Type B pancreatic cell (in vitro differentiated cells): ENCODE measurements at places on chromosomes 5 and 9. TPM values are rescaled to one million over a fixed set of nuclear protein-coding genes. Genes with fewer than 3 reads are reported as not detected.

DNA sequence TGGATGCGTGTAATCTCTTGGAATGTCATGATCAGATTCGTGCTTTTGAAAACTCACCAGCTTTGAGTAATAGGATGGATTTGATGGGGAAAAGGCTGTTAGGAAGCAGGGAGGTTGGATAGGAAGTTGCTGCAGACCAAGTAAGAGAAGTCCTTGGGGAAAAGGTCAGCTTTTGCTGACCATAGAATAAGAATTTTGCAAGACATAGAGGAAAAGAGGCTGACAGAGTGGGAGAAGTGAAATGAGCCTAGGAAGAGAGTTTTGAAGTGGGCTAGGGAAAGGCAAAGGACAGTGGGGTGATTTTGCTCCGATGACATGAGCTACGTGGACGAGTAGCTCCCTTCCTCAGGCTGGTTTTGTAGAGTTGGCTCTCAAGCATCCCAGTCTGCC lies 31.5 kb downstream of the RHOBTB3 start:
- no peak overlapping the region for H3K27ac ChIP-seq
- H3K4me1 ChIP-seq = peaks cover 22% of the 10 kb centered on the region
- DNase-seq = no peak
- no peak overlapping the region for H3K4me3 ChIP-seq
- H3K27me3 ChIP-seq = no peaks in the 10 kb centered on the region
- H3K36me3 ChIP-seq = peaks cover 15% of the 10 kb centered on the region

DNA sequence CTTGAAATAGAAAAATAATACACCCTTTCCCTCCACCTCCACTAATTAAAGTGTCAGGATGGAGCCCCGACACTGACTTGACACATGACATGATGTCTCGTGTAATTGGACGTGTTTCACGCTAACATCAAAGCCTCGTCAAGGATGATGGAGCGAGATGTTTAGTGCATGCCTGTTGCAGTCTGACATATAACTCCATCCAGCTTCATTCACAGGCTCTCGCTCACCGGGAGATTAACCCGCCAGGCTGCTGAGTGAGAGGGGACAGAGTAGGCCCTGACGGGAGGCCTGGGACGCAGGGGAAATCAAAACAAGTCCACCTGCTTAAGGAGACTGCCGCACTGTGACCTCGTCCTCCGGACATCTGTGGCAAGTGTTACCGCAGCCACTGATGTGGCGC lies 263.5 kb downstream of the SLIT3 start:
- no peak overlapping the region for H3K27ac ChIP-seq
- H3K36me3 ChIP-seq = peaks cover 8% of the 10 kb centered on the region
- no peak for DNase-seq

DNA sequence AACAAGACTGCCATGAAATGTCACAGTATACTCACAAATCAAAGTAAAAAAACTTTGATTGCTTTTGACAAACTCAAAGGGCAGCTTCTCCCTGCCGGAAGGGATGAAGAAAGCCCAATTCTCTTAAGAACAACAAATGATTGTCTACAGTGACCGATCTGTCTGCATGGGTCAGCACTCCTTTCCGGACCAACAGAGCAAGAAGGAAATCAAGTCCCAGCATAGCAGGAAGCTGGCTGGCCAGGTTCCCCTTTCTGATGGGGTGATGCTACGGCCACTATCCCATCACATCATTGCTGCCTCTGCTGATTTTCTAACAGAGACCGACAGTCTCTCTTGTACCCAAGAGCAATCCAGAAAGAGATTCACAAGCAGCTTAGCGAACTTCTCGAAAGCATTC lies 692 bp downstream of the C1QTNF3 start:
- no peak overlapping the region for H3K27ac ChIP-seq
- H3K27me3 ChIP-seq = no peaks in the 10 kb centered on the region
- DNase-seq = no peak
- no peaks in the 10 kb centered on the region for H3K36me3 ChIP-seq

DNA sequence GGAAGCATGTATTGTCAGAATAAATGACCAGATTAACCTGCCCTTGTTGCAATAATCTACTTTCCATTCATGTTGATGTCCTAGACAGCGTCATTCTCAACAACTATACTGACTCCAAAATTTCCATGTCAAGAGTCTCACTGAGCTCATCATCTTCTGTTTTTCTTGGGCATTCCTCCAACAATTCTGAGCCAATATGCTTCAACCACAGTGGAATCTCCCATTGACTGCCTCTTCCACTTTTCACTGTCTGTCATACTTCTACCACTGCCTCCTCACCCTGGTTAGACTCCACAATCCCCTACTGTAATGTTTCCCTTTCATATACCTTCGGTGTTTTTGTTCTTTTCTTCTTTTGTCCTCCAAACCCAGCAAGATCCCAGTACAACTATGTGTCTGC lies 162.8 kb downstream of the TLE1 start:
- H3K27ac ChIP-seq = no peak overlapping the region
- H3K36me3 ChIP-seq = no peaks in the 10 kb centered on the region
- peaks cover 3% of the 10 kb centered on the region for H3K4me1 ChIP-seq
- no peak for DNase-seq
- no peak overlapping the region for H3K4me3 ChIP-seq

GRCh38 chr9:250039-250438 lies 35.4 kb downstream of the DOCK8 start:
- H3K4me3 ChIP-seq = no peak overlapping the region
- DNase-seq = no peak
- H3K4me1 ChIP-seq = no peaks in the 10 kb centered on the region
- peaks cover 2% of the 10 kb centered on the region for H3K27me3 ChIP-seq

The GFI1B gene
- total RNA-seq = 0.45 TPM in 1 of 2 replicates, not detected in the other

The FOXD4 gene
- total RNA-seq = 0.17 and 0.75 TPM in 2 replicates

The ADAMTS12 gene
- total RNA-seq = 1.5 and 32.1 TPM in 2 replicates

The QRFP gene
- not detected in 2 replicates for total RNA-seq

The CSF1R gene
- total RNA-seq = 1.6 and 4.0 TPM in 2 replicates

The TMOD1 gene
- total RNA-seq = 10.5 and 12.9 TPM in 2 replicates

The PLAC8L1 gene
- 0.95 and 2.4 TPM in 2 replicates for total RNA-seq
